ENCODE measurements at places on chromosomes 5 and 9.

- DNase-seq = peak; percentile 45
Measured at GRCh38 chr5:453725-454481, 10.9 kb downstream of the EXOC3 start.

- no peak for DNase-seq
Measured at GRCh38 chr5:88878976-88879375, 4.0 kb downstream of the MEF2C start.

DNA sequence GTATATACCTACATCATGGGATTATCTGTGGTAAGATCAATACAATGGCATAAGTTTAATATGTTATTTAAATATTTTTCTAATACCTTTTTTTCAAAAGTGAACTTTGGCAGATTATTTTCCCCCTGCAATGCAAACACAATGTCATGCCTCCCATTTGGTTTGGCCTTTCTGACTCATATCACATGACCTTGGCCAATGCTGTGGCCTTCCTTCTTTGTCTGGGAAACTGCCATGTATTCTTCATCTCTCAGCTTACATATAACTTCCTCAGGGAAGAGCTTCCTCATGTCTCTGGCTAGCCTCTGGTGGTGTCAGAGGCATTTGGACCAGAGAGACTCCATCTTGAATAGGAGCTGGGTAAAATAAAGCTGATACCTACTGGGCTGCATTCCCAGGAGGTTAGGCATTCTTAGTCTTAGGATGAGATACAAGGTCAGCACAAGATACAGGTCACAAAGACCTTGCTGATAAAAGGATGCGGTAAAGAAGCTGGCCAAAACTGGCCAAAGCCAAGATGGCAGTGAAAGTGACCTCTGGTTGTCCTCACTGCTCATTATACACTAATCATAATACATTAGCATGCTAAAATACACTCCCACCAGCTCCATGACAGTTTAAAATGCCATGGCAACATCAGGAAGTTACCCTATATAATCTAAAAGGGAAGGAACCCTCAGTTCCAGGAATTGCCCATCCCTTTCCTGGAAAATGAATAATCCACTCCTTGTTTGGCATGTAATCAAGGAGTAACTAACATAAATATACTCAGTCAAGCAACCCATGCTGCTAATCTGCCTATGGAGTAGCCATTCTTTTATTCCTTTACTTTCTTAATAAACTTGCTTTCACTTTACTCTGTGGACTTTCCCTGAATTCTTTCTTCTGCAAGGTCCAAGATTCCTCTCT, 76.0 kb downstream of the C9orf153 start:
- no peak for DNase-seq

DNA sequence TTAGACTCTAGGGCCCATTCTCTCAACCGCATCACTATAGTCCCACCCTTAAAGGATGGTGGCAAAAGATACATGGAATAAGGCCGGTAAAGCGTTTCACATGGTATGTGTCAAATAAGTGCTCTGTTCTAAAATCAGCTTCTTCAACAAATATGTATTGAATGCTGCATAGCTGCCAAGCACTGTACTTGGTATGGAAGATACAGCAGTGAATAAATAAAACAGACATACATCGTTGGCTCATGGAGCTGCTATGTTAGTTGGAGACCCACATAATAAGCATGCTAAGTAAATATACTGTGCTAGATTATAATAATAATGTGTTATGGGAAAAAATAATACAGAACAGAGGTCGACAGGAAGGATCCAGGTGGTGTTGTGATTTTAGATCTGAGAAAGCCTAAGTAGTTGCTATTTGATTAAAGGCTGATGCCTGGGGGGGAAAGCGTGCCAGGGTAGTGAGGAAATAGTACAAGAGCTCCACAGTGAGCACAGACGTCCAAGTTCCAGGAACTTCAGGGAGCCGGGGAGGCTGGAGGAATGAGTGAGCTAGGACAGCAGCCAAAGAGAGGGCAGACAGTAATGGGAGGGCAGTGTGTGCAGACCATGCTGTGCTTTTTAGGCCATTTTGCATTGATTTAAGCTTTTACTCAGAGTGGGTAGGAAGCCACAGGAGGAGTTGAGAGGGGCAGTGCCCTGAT, 93.7 kb downstream of the JAKMIP2 start:
- no peak for DNase-seq

- no peak for DNase-seq
Measured at GRCh38 chr5:36272136-36272690, 29.5 kb downstream of the RANBP3L start.

DNA sequence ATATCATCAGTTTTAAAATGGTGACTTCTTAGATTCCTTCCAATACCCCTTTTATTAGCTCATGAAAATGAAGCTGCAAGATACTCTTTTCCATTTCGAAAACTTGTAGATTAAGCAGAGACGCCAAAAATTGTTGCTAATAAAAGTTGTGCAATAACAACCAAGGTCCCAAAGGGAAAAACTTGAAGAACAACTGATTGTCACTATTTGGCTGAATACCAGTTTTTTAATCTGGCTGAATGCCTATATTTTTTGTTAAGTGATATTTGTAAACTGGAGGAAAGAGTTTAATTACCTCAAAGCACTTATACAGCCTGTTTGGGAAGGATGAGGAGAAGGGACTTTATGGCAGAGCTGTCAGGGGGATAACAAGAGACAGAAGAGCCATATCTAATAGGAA, 14.6 kb downstream of the C5orf58 start:
- no peak for DNase-seq

DNA sequence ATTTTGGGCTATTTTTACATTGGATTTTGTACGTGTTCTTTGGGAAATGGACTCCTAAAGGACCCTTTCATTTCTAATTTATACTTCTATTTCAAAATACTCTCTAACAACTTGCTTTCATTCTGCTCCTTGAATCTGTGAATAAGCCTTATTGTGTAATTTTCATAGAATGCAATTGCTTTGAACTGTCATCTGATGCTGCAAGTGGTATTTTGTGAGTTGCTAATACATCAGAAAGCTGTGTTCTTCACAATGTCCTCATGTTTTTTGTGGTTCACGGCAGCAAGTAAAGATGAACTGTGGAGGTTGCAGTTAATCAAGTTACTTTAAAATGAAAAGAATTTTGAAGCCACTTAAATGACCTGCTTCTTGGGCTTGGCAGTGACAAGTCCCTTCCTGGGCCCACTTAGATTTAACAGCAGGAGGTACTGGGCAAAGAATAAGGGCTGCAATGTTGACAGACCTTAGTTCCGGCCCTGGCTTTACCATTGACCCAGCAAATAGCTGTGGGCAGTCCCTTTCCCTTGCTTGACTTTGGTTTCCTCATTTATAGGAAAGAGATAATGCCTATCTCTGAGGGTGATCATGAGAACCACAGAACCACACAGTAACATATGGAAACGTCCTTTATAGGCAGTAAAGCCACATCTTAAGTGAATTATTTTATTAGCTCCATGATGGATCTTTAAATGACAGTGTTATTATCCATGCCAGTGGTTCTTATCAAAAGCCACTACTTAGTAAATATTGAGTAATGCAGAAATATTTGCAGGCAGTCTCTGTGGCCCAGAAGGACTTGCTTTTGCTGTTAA, 54.8 kb downstream of the IQGAP2 start:
- no peak for DNase-seq

GRCh38 chr5:150254774-150255173, 34.8 kb downstream of the CAMK2A start:
- no peak for DNase-seq
